ENCODE measurements at places on chromosomes 7 and 10.

DNA sequence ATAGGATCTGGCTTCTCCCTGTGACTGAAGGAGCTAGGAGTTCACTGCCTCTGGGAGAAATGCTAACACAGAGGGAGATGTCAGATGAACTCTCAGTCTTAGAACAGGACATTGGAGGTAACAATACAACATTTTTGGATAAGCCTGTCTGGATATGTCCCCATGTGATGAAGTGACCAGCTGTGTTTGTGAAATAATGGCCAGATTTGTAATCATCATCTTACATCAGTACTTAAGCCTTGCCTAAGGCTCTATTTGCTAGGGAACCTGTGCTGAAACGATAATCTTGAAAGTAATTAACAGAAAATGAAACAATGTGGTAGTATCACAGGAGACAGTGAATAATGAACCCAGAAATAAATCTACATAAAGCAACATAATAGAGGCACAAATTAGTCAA is 56.2 kb downstream of the CRPPA start:
- DNase-seq, result no peak

DNA sequence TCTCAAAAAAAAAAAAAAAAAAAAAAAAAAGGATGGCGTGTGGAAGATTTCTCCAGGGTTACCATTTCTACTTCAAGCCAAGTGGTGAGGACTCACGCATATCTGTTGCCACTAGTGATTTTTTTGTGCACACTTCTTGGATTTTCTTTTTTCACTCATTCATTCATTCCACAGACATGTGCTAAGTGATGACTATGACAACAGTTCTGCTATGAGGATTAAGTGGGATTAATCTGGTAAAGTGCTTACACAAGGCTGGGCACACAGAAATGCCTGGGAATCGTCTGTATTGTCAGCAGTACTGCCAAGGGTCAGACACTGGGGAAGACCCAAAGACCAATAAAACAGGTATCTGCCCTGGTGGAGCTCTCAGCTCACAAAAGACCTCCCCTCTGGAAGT is 6.3 kb upstream of the OPN1SW start:
- no peak for DNase-seq

DNA sequence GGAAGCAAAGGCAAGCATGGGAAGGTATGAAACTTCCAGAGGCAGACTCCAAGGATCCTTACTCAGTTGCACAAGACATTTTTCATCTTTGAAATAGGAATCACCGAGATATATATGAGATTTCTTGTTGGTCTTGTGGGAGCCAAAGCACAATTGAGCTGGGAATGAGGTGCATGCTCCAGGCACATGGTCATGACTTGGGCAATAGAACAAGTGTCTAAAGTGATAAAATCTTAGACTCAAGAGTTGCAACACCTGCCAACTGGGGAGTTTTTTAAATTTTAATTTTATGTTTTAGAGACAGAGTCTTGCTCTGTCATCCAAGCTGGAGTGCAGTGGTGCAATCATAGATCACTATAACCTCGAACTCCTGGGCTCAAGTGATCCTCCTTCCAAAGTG is 169.5 kb upstream of the ADCY1 start:
- no peak for DNase-seq

DNA sequence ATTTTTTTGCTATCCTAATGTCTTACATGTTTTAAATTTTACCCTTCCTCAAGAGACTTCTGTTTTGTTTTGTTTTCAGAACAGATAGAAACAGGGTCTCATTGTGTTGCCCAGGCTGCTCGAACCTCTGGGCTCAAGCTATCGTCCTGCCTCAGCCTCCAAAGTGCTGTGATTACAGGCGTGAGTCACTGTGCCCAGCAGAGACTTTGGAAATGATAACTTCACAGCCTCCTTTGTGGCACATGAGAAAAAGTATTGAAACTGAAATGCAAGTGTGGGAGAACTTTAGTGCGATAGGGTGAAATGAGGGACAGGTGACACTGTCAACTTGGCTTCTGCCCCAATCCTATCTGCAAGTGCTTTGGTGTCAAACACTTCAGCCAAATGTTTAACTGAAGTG is 21.6 kb downstream of the IRF5 start:
- no peak for DNase-seq

DNA sequence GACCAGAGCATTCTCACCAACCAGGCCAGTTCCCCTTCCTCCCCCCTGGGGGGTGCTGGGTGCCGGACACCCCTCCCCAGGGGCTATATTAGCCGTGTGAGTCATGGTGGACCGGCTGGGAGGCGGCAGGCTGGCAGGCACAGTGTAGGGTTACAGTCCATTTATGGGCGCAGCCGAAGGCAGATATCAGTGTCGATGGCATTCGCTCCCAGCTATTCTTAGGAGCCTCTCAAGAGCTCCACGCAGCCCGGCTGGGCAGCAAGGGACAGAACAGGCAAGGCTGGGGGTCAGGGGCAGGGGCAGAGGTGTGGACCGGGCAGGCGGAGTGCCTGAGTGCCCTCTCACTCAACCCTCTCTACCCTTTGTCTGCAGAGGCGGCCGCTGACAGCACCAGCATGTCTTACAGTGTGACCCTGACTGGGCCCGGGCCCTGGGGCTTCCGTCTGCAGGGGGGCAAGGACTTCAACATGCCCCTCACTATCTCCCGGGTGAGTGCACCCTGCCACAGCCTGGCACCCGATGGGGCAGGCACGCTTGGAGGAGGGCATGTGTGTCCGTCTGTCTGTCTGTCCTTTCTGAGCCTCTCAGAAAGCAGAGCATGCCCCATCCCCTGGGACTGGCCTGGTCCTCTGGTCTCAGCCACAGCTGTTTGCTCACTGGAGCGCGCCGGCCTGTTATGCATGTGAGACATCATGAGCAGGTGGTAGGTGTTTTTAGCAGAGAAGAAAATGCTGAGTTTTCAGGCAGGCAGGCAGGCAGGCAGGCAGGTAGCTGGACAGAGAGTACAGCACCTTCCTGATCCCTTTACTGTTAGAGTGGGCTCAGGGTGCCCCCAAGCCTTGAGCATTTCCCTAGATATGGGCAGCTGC is at the start of gene LDB3:
Gene LDB3 (plus strand): TSS at position 215 of the 869 bp plus-strand sequence. CDS start 181 bp downstream, at position 396.
- DNase-seq, result no peak

DNA sequence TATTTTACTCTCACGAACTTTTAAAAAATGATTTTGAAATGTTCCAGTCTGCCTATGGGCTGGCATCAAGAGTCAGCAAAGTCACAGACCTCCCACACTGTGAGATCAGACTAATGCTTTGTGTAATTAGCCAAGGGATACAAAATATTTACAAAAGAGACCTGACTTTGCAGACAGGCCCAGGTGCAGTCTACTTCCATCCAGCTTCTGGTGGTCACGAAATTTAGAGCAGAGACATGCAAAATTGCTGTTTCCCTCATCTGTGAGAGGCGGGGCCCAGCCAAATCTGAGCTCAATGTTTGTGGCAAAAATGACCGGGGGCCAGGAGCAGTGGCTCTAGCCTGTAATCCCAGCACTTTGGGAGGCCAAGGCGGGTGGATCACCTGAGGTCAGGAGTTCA is 82.5 kb upstream of the PITRM1 start:
- no peak for DNase-seq

DNA sequence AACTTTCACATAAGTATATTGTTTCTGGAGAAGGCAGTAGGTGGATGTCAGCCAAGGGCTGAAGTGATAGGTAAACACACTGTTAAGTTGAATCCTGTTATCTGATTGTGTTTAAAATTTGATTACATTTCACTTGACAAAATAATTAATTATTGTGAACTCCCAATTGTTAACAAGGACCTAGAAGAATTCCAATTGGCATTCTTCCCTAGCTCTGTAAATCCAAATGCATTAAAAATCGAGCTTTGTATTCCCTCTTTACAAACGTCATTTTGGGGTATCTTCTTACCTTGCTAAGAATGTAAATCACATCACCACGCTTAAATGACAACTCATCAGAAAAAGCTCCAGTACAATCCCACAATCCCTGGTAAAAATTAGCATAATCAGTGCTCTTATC is 179.9 kb downstream of the SKAP2 start:
- DNase-seq, result no peak

GRCh38 chr7:68846811-68847325 is 751.4 kb upstream of the AUTS2 start:
- DNase-seq, result no peak

DNA sequence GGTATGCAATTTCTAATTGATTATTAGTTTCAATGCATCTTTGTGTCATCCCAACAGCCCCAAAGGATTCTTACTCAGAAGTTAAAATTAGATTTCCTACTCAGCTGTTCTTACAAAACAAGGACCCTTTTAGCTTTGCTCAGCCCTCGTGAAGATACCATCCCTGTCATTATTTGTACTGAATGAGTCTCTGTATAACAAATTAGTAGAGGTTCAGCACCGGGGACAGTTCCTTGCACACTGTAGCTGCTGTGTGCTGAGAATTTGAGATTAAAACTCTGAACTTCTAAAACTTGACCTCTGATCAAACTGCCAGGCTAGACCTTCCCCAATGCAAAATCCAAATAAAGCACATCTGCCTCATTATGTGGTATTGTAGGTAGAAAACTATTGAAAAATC is 299.1 kb downstream of the LHFPL3 start:
- no peak for DNase-seq

GRCh38 chr7:48078470-48078869 is 10.6 kb upstream of the UPP1 start:
- no peak for DNase-seq

GRCh38 chr10:29619241-29619669 is 15.5 kb downstream of the SVIL start:
- no peak for DNase-seq

- no peak for DNase-seq
These were observed 16.9 kb upstream of the ZFAND2A start for GRCh38 chr7:1176891-1177373.

GRCh38 chr7:21603462-21603861 is 60.6 kb downstream of the DNAH11 start:
- DNase-seq, result no peak

DNA sequence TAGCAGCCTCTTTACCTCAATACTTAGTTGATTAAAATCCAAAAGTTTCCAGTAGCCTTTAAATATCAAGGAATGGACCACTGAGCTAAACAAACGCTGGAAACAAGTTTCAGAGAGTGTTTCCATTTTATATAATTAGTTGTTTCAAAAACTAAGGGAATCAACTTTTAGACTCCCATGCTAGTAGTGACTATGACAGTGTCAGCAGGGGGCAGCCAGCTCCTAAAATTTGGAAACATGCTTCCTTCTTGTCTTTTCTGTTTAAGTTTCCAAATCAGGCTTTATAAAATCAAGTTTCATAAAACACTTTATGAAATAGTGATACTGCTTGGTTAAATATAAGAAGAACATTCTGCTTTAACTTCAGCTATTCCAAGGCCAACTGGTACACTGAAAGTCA is 138.2 kb upstream of the TMEM229A start:
- no peak for DNase-seq

GRCh38 chr10:114250716-114251115 is 11.7 kb downstream of the VWA2 start:
- no peak for DNase-seq

- DNase-seq, result no peak
These were observed 2.2 kb downstream of the COMTD1 start for GRCh38 chr10:75233444-75234016.

- DNase-seq, result no peak
These were observed 51.8 kb downstream of the RASGEF1A start for GRCh38 chr10:43214956-43215561.

- DNase-seq, result no peak
These were observed 23.2 kb downstream of the CREB3L2 start for GRCh38 chr7:137978464-137979237.

- no peak for DNase-seq
These were observed 11.5 kb upstream of the GPER1 start for GRCh38 chr7:1076184-1077072.

DNA sequence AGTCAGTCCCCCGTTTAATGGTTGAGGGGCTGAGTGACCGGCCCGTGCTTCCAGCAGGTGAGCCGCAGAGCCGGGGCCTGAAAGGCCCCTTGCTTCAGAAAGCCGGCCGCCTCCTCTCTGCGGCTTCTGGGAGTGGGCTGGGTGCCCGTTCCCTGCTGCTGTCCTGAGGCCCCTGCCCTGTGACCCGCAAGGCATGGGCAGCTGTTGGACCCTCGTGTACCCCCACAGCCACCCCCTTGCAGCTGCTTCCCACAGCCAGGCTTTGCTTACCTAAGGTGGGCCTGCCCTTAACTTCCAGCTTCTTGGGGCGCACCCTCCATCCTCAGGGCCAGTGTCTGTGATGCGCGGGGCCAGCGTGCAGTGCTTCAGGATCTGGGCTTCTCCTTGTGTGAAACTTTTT is 26.6 kb downstream of the PFKFB3 start:
- no peak for DNase-seq

DNA sequence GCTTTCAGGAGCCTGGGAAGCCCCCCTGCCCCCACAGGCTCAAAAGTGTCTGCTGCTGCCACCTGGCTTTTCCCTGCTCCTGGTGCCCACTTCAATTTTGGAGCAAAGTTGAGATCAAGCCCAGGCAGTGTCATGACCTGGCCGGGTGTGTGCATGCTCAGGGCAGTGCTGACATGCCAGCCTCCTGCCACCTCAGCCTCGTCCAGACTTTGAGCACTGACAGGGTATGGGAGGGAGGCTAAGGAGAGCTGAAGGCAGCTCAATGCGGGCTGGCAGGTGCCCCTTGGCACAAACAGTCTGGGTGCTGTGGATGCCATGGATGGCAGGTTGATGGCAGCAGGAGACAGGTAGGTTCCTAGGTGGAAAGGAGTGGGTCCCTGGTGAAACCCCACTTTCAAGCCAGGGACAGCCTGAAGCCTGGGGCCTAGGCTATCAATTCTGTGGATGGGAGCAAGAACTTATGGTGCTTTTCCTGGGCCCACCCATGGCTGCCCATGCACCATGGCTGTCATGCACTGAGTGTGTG is 12.3 kb upstream of the ECHDC3 start:
- DNase-seq, result no peak

DNA sequence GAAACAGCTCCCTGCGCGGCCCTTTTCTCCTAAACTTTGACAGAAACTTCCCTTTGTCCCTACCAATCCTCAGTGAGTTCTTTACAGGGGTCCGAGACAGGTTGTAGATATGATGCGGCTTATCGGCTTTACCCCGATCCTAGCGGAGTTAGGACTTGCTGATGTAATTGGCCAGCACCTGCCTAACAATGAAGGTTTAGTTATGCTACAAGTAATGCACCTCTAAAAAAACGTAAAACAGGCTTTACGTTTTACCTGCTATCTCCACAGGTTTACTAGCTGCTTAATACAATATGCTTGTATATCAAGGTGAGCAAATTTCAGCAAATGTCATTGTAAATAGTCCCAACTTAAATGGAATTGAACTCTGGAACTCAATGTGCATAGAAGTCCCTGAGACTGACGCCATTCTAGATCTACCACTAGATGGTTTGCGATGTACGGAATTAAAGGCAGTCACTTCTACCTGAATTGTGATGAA is 697 bp upstream of the SNX13 start:
- DNase-seq, result no peak

DNA sequence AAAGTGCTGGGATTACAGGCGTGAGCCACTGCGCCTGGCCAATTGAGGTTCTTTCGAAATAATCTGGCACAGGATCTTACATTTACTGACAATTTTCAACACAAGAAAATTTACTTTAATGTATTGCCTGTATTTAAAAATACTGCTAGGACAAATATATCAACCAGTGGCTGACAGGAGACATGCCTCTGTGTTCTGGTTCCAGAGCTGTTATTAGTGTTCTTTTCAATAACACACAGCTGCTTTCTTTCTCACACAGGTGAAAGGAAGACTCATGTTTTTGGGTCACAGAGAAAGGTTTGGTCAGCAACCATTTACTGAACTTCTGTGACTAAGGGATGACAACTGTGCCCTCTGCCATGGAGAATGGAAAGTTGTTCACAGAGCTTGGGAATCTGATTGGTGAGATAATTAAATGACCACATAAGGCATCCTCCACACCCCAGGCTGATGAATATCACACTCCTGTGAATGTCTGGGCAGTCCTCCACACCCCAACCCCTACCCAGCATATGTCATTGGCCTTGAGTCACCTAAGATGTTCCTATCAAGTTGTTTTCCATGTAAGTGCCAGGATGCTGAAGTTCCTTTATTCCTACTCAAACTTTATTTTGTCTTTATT is 180.1 kb downstream of the RAPGEF5 start:
- DNase-seq, result no peak
